COR-L47 (cell line): ENCODE measurements at places on chromosomes 3 and 15.
A peak's percentile ranks its signal among the peaks of the same experiment; 100 is the strongest.

DNA sequence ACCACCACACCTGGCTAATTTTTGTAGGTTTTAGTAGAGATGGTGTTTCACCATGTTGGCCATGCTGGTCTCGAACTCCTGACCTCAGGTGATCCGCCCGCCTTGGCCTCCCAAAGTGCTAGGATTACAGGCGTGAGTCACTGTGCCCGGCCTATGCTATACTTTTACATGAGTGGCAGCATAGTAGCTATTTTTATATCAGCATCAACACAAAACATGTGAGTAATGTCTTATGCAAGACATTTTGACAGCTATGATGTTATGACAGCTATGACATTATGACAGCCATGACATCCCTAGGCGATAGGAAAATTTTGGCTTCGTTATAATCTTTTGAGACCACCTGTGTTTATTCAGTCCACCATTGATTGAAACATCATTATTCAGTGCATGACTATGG is 4.1 kb upstream of the NAALADL2 start:
- no peak for DNase-seq

DNA sequence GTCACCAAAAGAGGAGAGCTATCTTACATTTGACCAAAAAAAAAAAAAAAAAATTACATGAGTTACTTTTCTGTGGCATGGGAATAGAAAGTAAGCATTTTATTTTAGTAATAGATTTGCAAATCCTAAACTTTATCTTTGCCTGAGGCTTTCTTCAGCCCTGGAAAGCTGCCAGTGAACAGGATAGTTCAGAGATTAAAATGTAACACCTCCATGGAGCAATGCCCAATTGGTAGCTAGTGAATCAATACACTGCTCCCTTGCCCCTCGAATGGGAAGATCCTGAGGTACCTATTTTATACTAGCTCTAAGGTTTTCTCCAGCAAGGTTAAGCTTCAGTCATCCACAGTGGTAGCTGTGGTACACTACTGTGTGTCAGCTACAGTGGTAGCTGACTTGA is 867.1 kb downstream of the NAALADL2 start:
- DNase-seq: peak; percentile 20

DNA sequence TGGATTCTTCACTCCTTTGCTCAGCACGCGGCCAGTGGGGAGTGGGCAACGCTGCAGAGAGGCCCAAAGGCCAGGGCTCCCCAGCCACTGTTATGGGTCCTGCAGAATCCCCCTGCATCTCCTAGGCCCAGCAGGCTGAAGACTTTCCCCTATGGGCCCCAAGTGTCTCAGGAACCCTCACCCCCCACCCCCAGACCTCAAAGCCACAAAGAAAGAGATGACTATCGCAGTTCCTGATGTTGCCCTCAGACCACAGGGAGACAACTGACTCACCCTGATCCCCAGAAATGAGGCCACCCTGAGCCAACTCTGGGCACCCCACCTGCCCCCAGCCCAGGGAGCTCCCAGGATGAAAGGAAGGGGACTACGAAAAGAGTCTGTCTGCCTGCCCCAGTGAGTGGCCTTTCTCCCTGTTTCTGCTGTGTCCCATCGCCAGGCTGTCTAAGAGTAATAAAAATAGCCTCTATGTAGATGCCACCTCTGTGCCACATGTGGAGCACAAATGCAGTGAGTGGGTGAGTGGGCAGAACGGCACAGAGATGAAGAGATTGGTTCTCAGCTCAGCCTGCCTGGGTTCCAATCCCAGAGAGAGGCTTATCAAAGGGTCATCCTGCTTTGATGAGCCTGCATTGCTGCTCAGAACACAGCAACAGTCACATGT is 283.0 kb downstream of the UACA start:
- no peak for DNase-seq

- no peak for DNase-seq
Observed at GRCh38 chr15:69857250-69857649, 240.5 kb downstream of the TLE3 start.

DNA sequence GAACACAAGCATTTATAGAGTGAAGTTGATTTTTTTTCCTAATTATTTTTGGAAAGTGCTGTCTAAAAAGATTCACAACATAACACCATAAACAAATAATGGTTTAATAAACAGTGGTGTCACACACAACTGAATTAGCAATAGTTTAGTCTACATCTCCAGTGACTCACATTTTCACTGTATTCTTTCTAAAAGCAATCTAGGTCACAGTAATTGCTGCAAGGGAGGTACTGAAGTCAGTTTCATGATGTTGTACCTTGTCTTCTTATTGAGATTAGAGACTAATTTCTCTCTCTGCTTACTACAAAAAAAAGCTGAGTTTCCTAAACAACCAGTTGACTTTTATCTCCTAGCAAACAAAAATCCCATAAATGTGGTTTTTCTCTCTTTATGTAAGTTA is 29.6 kb downstream of the PLSCR4 start:
- DNase-seq: no peak

DNA sequence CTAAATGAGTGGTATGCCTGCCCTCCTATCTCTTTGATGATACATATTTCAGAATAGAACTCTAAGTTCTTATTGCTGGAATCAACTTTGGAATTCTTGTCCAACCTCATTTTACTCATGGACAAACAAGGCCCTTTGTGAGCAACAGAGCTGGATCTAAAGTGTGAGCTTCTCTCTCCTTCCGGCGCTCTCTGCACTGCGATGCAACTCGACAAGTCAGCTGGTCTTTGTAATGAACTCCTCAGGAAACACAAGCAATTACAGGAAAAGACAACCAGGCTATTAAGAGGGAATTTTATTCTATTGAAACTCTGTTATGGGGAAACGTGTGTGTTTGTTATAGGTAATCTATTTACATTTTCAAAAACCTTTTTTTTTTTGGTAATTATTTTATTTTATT is 20.3 kb upstream of the NRROS start:
- no peak for DNase-seq

DNA sequence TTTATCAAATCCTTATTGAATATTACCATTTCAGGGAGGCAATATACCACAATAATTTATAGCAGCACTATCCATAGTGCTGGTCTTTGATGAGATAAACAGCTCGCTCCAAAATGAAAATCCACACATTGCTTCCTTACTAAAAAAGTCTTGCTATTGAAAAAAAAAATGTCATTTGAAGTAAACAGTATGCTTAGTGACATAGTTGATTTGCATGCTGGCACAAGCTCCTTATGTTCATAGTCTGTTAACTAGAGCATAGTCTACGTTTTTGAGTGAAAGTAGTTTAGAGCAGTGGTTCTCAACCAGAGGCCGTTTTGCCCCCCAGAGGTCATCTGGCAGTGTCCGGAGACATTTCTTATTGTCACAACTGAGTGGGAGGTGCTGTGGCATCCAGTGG is 249.4 kb upstream of the PDZRN3 start:
- DNase-seq: no peak

DNA sequence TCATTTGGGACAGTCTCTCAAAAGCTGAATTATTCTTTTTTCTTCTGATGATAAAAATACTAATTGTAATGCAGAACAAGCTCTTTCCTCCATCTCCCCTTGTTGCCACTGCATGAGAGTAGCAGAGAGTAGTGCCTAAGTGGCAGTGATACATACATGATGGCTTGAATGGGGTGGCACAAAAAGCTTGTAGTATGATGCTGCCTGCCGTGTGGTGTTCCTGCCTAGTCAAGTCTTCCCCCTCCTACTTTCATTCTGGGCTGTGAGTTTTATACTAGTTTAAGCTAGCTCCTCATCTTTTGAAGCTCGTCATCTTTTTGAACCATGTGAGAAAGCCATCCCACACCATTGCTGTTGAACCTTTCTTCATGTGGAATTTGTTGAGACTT is 230.5 kb downstream of the NFKBIZ start:
- DNase-seq: no peak

GRCh38 chr15:70271422-70272088 is 173.8 kb upstream of the TLE3 start:
- peak; percentile 55 for DNase-seq

- no peak for DNase-seq
Observed at GRCh38 chr15:75508840-75509532, 57.5 kb upstream of the SIN3A start.

- no peak for DNase-seq
Observed at GRCh38 chr3:73603762-73604171, 21.0 kb downstream of the PDZRN3 start.

GRCh38 chr3:55160241-55160983 is 232.6 kb upstream of the LRTM1 start:
- no peak for DNase-seq
